ENCODE measurements at places on chromosomes 6 and 20.

DNA sequence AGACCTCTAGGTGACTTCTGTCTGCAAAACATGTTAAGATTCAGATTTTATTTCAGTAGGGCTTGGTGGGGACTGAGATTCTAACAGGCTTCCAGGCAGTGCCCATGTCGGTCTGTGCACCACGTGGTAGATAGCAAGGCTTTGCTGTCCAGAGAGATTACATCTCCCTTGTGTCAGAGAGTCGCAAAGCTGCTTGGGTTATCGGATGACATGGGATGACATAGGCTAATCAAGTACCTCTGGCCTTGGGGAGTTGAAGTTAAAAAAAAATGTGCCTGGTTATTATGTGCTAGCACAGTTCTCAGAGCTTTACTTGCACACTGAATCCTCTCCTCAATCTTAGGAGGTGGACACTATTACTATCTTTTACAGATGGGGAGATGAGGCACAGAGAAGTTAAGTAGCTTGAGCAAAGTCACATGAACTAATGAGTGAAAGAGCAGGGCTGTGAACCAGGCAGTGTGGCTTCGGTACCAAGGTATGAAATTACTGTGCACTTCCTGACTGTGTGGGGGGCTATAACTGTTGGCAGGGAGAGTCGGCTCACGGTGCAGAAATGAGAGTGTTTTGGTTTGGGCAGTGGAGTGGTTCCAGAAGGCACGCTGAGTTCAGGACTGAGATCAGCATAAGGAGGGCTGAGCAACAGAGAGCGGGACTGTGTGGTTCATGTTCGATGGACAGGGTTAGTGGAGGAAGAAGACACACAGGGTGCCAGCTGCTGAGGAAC is 41.1 kb downstream of the FARS2 start:
- DNase-seq: no peak

DNA sequence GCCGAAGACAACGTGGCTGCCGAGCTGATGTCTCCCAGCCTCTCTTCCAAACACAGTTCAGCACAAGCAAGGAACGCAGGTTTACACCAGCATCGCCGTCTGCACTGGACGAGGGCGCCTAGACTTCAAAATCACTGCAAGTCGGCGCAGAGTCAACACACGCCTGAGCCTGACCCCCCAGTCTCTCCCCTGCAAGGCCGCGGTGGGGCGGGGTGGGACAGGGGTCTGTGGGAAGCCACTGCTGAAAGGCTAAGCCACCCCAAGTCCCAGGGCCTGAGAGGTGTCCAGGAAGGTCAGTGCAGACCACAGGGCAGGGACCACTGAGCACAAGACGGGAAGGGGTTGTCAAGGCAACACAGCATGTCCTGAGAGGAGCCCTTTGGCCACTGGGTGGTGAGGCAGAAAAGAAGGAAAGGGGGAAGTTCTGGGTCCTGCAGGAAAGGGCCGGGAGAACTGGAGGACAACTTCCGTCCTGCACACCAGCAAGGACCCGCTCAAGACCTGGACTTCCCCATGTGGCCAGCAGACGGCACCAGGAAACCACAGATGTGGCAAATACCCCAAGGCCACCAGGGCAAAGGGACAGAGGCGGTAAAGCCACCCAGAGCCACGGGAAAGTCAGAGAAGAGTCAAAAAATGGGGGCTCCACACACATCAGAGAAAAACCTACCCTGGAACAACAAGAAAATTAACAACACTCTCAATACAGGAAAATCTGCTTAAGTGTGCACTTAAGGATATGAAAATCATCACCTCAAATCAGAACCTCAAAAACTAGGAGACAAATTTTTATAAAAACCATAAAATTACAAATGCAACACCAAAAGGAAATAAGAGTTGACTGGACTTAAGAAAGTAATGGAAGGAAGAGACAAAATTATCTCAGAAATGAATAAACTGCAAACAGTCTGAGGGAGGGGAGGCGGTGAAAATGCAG is 84.8 kb downstream of the TAF4 start:
- DNase-seq: no peak

GRCh38 chr6:104396077-104396476 is 463.6 kb downstream of the HACE1 start:
- DNase-seq: no peak

DNA sequence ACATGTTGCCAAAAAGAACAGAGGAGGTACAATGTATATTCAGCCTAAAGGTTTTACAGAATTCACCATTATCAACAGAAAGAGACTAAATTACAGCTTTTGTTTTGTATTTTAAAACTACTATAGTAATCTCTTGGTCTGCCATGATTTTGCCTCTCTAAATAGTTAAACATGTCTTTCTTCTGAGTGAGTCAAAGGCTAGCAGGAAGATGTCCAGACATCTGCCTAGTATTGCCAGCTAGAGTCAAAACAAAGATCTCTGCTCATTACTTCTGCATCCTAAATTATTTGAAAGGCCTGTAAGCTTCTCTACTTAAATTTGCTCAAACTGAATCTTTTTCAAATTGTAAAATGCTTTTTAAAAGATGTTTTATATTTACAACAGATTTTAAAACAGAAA is 8.8 kb downstream of the ASF1A start:
- no peak for DNase-seq

DNA sequence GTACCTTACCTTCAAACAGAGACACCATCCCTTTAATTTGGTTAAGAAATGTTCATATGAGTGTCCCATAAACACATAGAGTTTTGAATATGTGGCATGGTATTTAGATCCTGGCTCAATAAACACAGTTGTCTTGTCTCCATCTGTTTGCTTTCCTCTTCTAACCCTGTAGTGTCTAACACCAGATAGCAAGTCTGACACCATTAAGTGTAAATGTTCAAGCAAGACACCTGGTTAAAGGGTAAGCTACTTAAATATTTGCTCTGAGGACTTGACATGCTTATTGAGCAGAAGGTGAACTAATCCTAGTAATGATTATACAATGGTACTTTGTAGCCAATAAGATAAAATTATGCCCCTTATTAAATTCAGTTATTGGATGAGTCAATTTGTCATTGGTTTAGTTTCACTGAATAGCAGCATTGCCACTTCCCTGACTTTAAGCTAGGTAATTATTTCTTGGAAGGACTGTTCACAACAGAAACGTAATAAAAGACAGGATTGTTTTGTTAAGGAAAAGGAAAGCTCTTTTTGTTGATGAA is 26.9 kb upstream of the GOPC start:
- no peak for DNase-seq

GRCh38 chr20:56628873-56629463 is at the start of gene TFAP2C:
TFAP2C (plus strand) TSS chr20:56629306; CDS start chr20:56629545, 239 bp downstream.
- DNase-seq: peak; percentile 5

GRCh38 chr20:1182106-1182505 is 2.7 kb downstream of the TMEM74B start:
- DNase-seq: no peak

DNA sequence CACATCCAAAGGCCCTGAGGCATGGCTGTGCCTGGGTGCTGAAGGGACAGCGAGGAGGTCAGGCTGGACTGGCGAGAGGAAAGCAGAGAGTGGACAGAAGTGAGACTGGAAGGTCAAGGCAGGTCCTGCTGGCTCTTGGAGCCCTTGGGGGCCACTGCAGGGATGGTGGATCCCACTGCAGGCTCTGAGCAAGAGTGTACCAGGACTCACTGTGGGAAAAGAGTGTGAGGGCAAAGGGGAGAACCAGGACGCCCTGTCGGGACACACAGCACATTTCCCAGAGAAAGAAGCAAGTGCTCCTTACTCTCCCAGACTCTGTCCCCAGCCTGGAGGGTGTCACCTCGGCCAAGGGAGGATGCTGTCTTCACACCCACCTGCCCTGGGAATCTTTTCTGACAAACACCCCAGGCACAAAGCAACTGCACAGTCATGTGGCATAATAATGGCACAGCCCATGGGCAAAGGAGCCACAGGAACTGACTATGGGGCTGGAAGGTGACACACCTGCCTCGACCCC is 172.3 kb upstream of the CST7 start:
- no peak for DNase-seq

DNA sequence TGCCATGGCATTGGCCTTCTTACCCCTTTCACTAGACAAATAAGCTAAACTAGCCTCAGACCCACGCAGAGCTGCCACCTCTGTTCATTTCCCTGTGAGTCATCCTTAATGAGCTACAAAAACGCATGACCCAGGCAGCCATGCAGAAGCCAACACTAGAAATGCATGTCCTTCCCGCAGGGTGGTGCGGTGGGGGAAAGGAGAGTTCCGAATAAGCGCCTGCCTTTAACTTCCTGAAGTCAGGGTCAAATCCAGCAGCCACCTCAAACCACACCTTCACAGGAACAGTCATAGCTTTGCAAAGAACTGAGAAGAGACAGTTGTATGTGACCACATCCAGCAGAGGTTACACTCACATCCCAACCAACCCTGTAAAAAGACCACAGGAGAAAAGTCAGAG is 40.4 kb downstream of the IRF4 start:
- no peak for DNase-seq

- no peak for DNase-seq
Measured at GRCh38 chr6:116376149-116376548, 5.4 kb downstream of the DSE start.
